Fibroblast of skin of back (primary cell): ENCODE measurements at places on chromosomes 6 and 20.

DNA sequence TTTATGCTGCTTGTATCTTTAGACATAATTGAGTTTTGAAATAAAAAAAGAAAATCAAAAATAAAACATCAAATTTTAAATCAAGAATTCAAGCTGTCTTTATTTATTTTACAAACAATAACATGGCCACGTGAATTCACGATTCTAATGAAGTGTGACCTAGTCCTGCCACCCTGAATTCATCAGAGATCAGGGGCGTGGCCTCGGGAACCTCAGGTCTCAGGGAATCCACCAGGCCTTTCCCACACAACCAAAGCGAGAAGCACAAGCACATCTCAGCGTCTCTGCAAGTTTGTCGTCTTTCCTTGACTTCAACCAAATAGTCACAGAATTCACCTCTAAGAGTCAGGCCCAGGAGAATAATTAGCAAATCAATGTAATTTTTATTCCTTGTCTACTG, 107.9 kb downstream of the DACT2 start:
- DNase-seq: no peak

DNA sequence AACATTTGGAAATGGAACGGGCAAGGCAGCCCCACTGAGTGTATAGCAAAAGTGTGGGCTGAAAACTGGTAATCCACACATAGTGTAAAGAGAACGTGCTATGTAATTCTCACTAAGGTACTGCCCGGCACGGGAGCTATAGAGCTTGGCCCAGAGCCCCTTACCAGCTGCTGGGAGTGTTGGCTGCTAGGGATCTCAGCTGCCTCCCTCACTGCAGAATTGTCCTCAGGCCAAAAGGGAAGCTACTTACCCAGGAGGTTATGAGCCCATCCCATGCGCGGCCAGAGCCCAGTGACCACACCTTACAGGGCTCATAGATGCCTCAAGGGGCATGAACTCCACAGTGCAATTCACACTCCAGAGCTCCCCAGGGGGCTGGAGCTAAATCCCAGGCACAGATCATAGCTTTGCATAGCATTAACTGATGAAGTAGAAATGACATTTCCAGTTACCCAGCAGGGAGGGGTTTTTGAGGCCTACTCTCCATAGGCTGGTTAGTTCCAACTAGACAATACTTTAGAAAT, 56.8 kb downstream of the LINC00237 start:
- no peak for DNase-seq

GRCh38 chr6:52577778-52578463, 1.1 kb upstream of the TRAM2 start:
- no peak for DNase-seq

DNA sequence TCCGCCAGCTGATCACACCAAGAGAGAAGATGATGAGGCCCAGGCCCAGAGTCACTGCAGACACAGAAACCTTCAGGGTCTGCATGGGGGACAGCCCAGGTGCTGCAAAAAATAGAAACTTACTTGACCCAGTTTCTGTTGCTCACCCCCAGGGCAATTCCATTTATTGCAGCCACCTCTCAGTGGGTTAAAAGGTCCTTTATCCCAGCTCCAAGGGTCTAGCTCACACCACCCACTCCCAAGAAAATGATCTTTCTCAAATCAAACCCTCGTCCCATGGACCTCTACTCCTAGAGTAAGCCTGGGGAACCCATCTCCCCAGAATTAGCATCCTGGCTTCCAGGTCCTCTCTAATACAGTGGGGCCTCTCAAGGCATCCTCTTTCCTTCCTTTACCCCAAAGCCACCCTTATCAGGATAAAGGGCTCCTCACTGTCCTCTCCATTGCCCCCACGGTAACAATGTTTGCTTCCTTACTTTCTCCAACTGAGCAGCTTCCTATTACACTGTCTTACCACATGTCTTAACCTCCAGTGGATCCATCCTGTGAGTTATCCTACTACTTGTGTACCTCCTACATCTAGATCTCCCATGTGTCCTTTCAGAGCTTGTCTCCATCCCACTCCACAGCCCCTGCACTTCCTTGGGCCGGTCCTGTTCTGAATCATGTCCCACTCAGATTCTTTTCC, 5.1 kb downstream of the HLA-DMB start:
- no peak for DNase-seq

GRCh38 chr6:9933677-9934076, 481.2 kb downstream of the TFAP2A start:
- no peak for DNase-seq

GRCh38 chr20:22597303-22597702, 12.9 kb upstream of the FOXA2 start:
- no peak for DNase-seq

DNA sequence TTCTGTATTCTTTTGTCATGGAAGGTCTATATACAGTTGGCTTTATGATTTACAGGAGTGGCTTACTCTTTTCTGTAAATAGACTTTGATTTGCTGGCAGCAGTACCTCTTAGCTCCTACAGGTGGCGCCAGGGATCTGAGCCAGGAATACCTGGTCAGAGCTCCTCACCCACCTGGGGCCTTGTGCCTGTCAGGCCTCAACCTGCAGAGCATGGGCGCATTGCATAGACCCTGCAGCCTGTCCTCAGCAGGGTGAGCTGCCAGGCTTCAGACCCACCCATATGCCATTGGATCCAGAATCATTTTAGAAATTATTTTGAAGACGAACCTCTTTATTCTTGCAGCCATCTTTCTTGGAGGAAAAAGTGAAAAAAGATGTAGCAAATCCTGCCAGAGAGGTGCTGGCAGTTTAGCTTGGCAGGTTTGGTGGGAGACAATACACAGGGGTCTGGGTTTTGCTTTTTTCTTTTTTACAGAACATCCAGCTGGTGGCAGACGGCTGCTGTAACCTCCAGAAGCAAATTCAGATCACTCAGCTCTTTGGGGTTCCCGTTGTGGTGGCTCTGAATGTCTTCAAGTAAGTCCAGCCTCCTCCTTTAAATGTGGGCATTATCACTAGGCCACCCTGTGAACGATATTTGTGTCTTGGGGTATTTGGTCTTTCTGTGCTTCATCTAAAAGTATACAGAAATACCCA, 149.1 kb downstream of the MTHFD1L start:
- peak; percentile 64 for DNase-seq

DNA sequence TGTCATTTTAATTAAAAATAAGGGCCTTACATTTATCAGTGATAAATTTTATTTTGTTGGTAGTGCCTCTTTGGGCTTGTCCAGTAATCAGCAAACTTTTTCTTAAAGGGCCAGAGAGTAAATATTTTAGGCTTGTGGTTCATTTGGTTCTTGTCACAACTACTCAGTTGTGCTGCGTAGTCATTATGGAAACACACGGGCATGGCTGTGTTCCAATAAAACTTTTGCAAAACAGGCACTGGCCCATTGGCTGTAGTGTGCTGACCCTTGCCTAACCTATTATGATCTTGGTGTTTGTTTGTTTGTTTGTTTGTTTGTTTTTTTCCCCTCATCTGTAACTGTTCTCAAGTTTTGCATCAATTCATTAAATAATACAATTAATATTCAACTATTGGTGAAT, 19.4 kb downstream of the TBPL1 start:
- no peak for DNase-seq

DNA sequence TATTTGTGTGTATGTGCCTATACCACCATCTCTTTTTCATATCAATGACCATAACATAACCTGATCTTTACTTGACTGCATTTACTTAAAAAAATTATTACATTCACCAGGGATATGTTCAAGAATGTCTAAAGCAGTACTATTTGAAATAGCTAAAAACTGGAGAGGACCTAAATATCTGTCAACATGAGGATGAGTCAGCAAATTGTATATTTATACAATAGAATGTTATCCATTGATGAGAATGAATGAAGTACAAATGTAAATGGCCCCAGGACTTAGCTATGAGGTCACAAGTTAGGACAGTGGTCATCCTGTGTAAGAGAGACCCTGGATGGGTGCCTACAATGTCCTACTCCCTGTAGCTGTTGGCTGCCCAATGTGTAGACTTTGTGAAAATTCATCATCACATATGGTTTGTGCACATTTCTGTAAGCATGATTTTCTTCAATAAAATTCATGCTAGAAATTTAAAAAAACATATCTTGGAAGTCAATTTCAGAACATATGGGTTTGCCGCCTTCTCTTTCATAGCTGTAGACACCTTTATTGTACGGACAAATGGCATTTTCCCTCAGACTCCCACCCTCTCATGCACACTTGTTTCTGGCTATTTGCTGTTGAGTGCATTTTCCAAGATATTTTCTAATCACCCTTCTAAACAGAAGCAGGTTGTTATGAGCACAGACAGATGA, 202.4 kb downstream of the CDH26 start:
- DNase-seq: no peak

- peak; percentile 31 for DNase-seq
Observed at GRCh38 chr6:14763139-14763538, 482.7 kb upstream of the JARID2 start.

DNA sequence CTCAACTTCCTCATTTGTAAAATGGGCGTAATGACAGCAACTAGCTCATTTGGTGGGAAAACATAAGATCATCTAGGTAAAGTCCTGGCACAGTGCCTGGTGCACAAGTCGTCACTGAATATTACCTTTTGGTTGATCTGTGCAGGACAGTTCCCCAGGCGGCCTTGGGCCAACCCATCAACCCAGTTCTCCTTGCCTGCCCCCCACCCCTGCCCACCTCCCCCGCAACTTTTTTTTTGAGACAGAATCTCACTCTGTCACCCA, 99.2 kb downstream of the JPH2 start:
- no peak for DNase-seq

DNA sequence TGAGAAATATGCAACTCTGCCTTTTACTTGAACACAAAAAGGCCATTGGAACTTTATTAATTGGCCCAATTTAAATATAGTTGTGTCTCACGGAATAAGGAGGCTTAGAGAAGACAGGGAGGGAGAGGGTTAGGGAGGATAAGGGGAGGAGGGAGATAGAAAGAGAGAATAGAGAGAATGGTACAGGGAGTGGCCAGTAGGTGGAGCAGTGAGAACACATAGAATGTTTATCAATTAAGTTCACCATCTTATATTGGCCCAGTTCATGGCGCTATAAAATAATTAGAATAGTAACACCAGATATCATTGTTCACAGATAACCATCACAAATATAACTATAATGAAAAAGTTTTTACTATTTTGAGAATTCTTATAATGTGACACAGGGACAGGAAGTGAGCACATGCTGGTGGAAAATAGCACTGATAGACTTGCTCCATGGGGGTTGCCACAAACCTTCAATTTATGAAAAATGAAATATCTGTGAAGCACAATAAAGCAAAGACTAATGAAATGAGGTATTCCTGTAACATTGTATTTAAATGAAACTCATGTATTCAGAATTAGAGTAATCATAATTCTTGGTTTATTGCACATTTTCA, 374.1 kb upstream of the MANEA start:
- DNase-seq: peak; percentile 30

- DNase-seq: no peak
Observed at GRCh38 chr6:7725412-7725811, 487 bp upstream of the BMP6 start.

DNA sequence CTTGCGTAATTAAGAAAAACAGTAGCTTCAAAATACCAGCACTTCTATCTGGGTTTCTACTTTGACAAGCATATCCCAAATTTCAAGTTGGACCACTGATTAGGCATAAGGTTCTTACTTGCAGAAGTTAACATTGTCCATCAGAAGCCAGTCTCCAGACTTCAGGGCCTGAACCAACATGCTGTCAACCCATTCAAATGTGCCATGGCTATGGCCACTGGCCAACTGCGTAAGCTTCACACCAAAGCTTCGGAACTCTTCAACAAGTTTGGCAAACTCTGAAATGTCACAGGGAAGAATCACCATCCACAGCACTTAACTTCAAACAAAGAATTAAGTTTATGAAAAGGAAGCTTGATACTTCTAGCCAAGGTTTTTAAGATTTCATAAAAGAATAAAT, 78.0 kb upstream of the LYRM2 start:
- DNase-seq: no peak

DNA sequence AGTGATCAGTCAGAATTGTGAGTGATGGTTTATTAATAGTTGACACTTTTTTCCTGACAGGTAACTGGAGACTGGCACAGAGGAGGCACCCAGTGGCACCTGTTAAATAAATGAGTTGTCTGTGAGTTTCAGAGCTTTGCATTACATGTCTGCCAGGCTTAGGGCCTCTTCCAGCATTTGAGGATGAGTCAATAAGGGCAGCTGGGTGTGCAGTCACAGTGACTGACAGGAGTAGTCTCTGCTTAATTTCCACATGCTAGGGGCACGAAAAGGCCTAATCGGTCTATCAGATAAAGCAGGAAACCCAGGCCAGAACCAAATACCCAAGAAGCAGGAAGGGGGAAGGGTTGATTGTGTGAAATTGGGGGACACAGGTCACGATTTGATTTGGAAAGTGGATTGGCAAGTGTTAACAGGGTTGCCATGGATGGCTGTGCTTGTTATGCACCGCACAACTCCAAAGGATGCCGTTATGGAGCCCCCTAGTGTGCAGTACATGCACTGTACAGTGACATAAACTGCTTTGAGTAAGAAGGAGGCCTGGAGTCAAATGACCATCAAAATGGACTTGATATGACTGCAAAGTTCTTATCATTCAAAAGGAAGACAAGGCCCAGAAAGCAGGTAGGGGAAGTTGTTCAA, 111.9 kb upstream of the GGTLC1 start:
- DNase-seq: peak; percentile 64

DNA sequence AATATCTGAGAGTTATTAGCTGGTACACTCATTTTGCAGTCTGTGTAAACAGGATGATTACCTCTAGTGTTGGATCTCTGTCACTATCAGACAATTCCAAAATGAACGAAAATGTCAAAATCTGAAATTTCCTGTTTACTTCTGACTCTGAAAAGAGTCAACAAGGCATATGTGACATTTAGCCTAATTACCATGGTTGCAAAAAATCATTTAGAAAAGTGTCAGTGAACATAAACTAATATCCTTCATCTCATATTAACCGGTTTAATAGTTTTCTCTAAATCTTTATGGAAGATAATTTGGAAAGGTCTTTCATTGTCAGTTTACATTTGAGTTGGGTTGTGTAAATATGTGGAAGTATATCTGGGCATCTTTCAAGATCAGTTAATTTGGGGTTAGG, 431.8 kb upstream of the HSF2 start:
- DNase-seq: no peak

DNA sequence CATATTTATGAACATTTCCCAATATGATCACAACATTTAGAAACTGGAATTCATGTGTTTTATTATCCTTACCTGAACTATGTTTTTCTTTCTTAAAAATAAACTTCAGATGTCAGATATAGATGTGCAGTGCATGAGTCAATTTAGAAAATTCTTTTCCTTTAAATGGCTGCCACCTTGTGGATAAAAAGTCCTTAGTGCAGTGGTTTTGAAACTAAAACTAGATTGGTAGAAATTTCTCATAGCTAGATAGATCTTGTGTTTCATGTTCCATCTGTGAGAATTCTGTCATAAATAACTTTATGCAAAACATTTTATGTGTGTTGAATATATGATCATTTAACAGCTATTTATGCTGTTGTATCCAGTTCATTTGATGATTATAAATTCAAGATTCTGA, 134.9 kb downstream of the KLHL32 start:
- peak; percentile 48 for DNase-seq

- no peak for DNase-seq
Observed at GRCh38 chr6:155483858-155484257, 28.2 kb upstream of the NOX3 start.
